ENCODE measurements at places on chromosomes 4 and X. TPM values are rescaled to one million over a fixed set of nuclear protein-coding genes. Genes with fewer than 3 reads are reported as not detected.

DNA sequence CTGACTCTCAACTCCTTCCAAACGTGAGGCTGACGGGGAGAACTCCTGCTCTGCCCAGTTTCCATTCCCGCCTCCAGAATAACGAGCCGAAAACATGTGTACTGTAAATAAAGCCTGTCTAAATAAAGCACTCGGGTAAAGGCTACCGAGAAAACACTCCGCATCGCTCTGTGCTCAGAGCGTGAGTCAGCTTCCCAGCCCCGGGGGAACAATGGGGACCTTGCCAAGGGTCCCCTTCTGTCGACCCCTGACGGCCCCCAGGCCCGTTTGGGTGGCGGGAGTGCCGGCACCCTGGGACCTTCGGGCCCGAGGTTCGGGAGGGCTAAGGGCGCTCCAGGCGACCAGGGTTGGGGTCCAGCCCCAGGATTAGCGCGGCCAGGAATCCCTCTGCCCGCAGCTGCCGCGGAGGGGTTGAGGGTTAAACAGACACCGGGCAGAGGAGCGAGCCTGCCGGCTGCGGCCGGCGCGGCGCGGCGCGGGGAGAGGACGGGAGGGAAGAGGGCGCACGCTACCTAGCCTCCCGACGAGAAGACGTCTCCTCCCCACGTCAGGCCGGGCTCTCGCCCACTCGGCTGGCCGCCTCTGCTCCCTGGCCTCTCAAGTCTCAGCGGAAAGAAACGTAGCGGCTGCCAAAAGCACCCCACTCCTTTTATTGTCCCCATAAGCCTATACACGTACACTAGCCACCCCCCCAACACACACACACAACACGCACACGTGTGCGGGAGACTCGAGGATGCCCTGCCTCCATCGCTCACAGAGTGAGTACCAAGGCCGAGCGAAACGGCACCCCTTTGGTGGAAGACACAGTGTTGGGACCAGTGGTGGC lies 85.5 kb downstream of the BCOR start:
- DNase-seq = no peak

DNA sequence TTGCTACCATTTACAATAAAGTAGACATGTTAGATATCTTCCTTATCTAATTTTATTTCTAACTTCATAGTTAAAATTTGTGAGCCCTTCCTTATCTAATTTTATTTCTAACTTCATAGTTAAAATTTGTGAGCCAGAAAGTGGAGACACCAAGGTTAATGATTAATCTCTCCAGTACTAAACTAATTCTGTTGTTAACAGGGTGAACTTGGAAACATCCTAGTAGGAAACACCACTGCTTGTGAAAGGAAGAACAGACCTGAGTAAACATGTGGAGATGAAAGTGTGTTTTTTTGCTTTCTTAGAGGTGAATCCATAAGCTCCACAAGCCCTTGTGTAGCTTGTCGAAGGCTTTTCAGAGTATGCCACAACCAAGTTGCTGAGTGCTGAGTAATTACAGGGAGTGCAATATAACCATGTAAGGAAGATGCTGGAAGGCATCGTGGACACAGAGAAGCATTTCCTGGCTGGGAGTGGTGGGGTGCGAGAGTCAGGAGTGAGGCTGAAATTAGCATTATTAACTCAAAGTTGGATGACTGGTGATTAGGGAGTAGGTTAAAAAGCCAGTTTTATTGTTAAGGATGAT lies 118.6 kb upstream of the NEIL3 start:
- no peak for DNase-seq

- DNase-seq = no peak
Measured at GRCh38 chr4:153518001-153518400, 51.8 kb downstream of the TMEM131L start.

- no peak for DNase-seq
Measured at GRCh38 chr4:153623491-153623890, 60.6 kb upstream of the TLR2 start.

- no peak for DNase-seq
Measured at GRCh38 chr4:1961038-1961437, 47.7 kb downstream of the NELFA start.

The CABS1 gene
- not detected for total RNA-seq

The TMPRSS11D gene
- total RNA-seq = 45.0 TPM

The UCP1 gene
- not detected for total RNA-seq

The RTL3 gene
- total RNA-seq = not detected

Data from esophagus squamous epithelium (tissue), 5 donors.